ENCODE measurements at places on chromosomes 16 and 17.

DNA sequence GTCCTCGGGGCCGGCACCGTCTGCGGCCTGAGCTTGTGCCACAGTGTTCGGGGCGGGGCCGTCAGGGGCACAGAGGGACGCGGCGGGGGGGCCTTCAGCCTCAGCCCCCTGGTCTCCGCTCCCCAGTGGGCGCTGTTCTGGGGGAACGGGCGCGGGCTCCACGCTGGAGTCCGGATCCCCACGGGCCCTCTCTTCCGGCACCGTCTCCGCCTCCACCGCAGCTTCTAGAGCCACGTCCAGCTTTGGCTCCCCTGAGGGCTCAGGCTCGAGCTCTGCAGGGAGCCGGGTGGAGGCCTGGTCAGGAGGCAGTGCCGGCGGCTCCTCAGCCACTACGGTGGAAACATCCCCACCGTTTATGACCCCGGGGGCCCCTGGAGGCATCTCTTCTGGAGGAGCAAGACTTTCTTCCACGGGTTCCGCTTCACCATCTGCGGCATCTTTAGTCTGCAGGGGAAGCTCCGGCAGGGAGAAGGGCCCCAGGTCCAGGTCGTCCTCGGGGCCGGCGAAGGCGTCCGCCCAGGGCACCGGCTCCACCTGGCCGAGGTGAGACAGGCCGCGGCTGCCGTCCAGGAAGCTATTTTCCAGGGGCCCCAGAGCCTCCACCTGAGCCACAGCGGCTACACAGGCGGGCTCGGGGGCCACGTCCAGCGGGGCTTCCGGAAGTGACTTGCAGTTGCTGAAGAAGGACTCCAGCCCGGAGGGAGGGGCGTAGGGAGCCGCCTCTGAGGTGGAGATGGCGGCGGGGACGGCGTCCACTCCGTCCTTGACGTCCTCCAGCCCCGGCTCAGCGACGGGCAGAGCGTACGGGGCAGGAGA is 62.4 kb downstream of the ZNF778 start:
- no peak for DNase-seq

DNA sequence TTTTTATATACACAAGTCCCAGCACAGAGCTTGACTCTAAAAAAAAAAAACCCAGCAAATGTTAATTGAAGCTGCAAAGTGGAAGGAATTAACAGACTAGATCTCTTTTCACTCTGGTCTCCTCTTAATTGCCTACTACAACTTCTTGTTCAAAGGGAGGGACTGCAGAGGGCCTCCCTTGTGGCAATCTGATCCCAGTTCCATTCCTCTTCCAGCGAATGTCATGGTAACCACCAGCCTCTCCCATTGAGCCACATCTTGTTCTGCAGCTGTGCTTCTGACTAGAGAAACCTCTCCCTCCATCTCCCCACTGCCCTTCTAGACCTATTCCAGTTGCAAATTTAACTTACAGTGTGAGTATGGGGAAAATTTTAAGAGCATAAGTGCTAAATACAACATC is 5.9 kb downstream of the SUPT6H start:
- DNase-seq, result no peak

GRCh38 chr16:1362807-1363206 is 11.1 kb downstream of the GNPTG start:
- DNase-seq, result no peak

- DNase-seq, result no peak
Observed at GRCh38 chr17:64147110-64148016, 17.4 kb upstream of the ERN1 start.

- no peak for DNase-seq
Observed at GRCh38 chr17:69870751-69871199, 204.2 kb upstream of the KCNJ16 start.

GRCh38 chr17:66667491-66668030 is 167.4 kb upstream of the CACNG5 start:
- no peak for DNase-seq

- DNase-seq, result no peak
Observed at GRCh38 chr17:82321947-82322466, 4.6 kb upstream of the CD7 start.

DNA sequence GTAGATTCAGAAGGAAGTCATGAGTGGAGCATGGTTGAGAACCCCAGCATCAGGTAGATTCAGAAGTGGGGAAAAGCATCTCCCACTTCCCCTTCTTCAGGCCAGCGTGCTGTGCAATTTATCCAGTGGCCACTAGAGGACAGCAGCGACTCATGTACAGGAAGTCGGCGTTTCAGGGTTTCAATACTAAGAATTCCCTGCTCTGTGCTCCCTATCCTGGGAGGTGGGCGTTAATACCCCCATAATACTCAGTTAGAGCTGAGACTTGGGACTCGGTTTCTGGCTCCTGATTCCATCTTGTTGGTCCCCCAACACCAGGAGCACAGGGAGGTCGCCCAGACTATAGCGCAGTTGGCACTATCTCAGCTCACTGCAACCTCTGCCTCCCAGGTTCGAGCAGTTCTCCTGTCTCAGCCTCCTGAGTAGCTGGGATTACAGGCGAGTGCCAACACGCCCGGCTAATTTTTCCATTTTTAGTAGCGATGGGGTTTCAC is 75.3 kb upstream of the AMZ2 start:
- no peak for DNase-seq

GRCh38 chr17:320139-320538 is 32.5 kb downstream of the RPH3AL start:
- DNase-seq, result no peak

GRCh38 chr16:68246666-68247065 is 1.5 kb downstream of the PLA2G15 start:
- no peak for DNase-seq

GRCh38 chr17:44927696-44928095 is 12.4 kb upstream of the GFAP start:
- no peak for DNase-seq

DNA sequence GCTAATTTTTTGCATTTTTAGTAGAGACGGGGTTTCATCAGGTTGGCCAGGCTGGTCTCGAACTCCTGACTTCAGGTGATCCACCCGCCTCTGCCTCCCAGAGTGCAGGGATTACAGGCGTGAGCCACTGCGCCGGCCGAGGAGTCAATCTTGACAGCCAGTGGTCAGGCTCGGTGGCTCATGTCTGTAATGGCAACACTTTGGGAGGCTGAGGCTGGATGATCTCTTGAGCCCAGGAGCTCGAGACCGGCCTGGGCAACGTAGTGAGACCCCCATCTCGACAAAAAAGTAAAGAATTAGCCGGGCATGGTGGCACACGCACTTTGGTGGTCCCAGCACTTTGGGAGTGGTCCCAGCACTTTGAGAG is 608 bp upstream of the PGS1 start:
- no peak for DNase-seq

DNA sequence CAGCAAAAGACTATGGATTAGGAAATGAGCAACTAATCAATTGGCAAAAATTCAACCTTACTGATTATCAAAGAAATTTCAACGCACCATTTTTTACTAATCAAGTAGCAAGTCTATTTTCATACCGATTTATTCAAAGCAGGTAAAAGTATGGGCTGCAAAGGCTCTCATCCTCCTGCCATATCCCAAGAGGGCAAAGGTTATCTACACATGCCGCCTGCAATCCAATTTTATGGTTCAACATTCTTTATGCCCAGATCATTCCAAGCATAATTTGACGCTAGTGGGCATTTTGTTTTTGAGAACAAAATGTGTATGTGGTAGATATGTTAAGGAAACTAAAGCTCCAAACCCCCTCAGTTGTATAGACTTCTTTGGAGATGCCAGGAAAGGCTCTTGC is 270.6 kb downstream of the MAF start:
- no peak for DNase-seq

DNA sequence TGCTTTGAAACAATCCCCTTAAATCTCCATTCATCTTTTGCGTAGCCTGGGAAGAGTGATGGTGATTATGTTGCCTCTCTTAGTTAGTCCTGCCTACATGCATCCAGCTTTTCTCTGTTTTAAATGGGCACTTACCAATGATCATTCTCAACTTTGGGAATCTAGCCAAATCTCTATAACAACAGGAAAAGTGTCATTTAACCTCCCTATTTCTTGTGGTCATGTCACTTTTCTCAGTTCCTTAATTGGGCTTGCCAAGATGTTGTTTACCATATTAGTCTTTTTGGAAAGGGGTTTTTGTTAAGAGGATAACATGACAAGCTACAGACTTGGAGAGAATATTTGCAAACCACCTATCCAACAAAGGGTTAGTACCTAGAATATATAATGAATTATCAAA is 15.6 kb upstream of the CLEC10A start:
- no peak for DNase-seq

DNA sequence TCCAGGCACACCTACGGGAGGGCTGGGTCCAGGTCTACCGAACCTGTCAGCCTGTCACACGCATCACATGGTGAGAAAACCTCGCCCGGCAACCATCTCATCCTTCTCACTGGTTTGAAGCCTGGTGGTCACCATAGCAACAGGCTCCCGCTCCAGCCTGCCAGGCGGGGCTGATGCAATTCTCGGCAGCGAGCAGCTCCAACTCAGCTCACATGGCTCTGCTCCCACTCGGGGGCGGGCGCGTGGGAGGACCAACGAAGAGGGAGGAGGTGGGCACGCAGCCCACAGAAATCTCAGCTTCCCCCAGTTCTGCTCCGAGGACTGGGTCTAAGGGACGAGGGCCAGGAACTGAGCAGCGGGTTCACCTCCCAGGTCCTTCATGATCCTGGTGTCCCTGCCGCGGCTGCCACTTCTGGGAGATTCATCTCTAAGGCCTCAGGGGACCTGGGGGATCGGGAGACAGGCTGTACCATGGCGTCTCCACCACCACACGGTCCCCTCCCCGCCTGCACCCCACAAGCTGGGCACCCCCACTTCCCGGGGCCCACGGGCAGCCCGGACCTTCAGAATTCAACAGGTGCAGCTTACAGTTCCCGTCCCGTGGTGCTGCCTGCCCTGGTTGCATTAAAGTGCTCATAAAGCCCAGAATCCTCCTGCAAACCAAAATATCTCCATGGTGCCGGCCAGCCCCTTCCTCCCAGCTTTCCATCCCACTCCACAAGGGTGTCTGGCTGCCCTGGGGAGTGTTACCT is 25.8 kb downstream of the ABR start:
- DNase-seq, result no peak

DNA sequence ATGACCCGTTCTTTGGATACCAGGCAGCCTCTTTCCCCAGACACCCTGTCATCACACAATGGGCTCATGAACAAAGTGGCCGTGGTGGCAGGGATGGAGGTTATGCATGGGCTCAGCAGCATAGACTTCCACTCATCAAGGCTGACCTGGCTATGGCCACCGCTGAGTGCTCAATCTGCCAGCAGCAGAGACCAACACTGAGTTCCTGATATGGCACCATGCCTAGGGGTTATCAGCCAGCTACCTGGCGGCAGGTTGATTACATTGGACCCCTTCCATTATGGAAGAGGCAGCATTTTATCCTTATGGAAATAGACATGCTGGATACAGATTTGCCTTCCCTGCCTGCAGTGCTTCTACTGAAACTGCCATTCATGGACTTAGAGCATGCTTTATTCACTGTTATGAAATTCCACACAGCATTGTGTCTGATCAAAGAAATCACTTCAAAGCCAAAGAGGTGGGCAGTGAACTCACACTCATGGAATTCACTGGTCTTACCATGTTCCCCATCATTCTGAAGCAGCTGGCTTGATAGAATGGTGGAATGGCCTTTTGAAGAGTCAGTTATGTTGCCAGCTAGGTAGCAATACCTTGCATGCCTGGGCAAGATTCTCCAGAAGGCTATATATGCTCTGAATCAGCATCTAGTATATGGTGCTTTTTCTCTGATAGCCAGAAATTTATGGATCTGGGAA is 160.6 kb downstream of the PRKCB start:
- no peak for DNase-seq

DNA sequence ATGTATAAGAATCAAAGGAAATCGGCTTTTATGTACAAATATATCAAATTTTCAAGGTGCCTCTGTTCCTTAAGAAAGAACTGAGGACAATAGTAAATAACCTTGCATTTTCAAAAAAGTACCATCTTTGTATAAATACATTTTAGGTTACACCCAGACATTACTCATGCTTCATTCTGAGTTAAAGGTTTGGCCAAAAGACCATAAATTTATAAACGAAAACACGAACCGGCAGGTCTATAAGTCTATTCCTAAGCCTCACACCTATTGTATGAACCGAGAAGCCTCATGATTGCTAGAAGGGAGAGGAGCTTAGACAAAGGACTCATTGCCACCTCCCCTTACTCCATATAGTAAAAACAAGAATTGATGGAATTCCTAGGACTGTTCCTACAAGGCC is 94.6 kb upstream of the PSMD7 start:
- no peak for DNase-seq

- no peak for DNase-seq
Observed at GRCh38 chr16:87233928-87234327, 83.3 kb downstream of the C16orf95 start.

- no peak for DNase-seq
Observed at GRCh38 chr16:55480228-55480655, 1.2 kb downstream of the MMP2 start.

GRCh38 chr17:57110579-57111325 is 25.7 kb downstream of the AKAP1 start:
- DNase-seq, result no peak

GRCh38 chr16:69611103-69611640 is 45.4 kb downstream of the NFAT5 start:
- no peak for DNase-seq

DNA sequence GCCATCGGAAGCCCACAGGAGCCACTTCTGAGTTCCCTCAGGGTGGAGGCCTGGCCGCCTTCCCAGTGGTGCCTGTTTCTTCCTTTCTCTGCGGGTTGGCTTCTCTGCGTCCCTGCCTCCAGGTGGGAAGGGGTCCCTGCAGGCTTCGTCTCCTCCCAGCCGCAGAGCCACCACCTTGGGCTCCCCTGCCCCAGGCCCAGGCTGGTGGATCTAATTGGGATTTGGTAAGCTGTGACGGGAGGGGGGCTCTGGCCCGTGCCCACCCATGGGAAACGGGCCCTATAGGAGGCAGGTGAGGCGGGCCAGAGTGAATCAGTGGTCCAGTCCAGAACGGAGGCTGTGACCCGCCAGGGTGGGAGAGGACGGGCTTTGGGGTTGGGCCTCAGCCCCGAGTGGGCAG is 32.1 kb downstream of the JPH3 start:
- DNase-seq, result no peak

DNA sequence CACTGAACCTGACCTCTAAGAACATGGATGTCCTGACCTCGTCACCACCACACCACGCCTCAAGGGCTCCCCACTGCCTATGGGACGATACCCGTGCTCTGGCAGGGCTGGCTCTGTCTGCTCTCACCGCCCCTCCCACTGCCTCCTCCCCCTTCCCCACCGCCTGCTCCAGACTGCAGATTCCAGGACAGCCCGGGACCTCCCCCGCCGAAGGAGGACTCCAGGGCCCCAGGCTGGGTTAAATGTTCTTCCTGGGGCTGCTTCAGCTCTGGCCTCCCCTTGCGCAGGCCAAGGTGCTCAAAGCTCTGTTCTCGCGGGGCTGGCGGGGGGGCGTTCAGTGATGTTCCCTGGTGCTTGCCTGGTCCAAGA is 3.1 kb downstream of the NPW start:
- DNase-seq, result no peak

DNA sequence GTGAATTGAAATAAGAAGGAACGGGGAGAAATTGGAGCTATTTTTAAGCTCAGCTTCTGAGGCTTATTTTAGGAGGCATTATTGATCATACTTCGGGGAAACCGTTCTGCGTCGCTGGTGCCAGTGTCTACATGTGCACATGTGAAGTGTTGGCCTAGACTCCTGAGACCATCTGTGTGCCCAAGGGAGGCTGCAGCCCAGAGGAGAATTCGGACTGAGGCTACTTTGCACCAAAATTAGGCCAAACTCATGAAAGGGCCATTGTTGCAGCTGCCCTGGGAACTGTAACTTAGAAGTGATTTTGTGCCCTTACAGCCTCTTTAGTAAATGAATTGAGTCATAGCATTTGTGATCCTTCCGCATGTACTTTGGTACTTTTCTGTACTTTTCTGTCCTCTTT is 102.0 kb upstream of the NOL11 start:
- DNase-seq, result no peak
